ENCODE measurements at places on chromosomes 12 and 14. TPM values are rescaled to one million over a fixed set of nuclear protein-coding genes. Genes with fewer than 3 reads are reported as not detected.

The EDDM3A gene
- total RNA-seq = not detected

The GLIPR1L1 gene
- total RNA-seq = not detected

The COQ5 gene
- total RNA-seq = 27.9 TPM

The DENND5B gene
- 0.20 TPM for total RNA-seq

The INHBE gene
- not detected for total RNA-seq

The NPAS3 gene
- not detected for total RNA-seq

The P2RX2 gene
- total RNA-seq = not detected

The RIN3 gene
- 56.8 TPM for total RNA-seq

The SIX1 gene
- not detected for total RNA-seq

The SERPINA3 gene
- total RNA-seq = not detected

The ST8SIA1 gene
- total RNA-seq = 0.52 TPM

GRCh38 chr14:69606258-69607184 is 4.9 kb upstream of the SUSD6 start:
- no peak overlapping the region for H3K4me3 ChIP-seq
- H3K36me3 ChIP-seq = no peaks in the 10 kb centered on the region
- H3K4me1 ChIP-seq = peaks cover 22% of the 10 kb centered on the region
- no peak overlapping the region for H3K27ac ChIP-seq
- DNase-seq = no peak

GRCh38 chr12:105931762-105932570 is 206.8 kb downstream of the NUAK1 start:
- DNase-seq = no peak
- no peaks in the 10 kb centered on the region for H3K4me1 ChIP-seq
- H3K4me3 ChIP-seq = no peak overlapping the region

- H3K4me1 ChIP-seq = no peaks in the 10 kb centered on the region
- H3K27ac ChIP-seq = no peak overlapping the region
- H3K4me3 ChIP-seq = no peak overlapping the region
- DNase-seq = no peak
Observed at GRCh38 chr12:116302166-116303058, 24.9 kb upstream of the MED13L start.

DNA sequence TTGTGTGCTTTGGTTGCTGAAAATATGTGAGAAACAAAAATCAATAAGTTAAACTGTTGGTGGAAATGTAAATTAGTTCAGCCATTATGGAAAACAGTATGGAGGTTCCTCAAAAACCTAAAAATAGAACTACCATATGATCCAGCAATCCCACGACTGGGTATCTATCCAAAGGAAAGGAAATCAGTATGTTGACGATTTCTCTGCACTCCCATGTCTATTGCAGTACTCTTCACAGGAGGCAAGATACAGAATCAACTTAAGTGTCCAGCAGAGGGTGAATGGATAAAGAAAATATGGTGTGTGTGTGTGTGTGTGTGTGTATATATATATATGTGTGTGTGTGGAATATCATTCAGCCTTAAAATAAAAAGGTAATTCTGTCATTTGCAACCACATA is 159.5 kb downstream of the PTPRO start:
- H3K36me3 ChIP-seq = no peaks in the 10 kb centered on the region
- no peak overlapping the region for H3K4me3 ChIP-seq
- H3K27me3 ChIP-seq = peaks cover 15% of the 10 kb centered on the region
- H3K27ac ChIP-seq = no peak overlapping the region
- no peak for DNase-seq

DNA sequence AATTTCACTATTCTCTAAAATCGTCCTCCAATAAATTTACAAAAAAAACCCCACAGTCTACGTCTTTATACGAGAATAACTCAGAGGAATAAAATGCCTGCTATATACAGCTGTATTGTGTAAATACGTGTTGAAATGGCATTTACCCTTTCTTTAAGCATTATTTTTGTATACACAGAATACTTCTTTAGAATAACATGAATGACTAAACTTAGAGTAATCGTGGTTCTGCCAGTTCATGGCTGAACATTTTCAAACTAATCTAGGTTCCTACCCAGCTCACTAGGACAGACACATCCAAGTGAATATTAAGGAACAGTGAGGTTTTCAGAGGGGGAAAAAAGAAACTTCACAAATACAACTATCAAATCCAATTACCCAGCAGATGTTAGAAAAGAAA is 24.6 kb downstream of the DICER1 start:
- H3K27ac ChIP-seq = no peak overlapping the region
- DNase-seq = no peak
- no peak overlapping the region for H3K4me3 ChIP-seq
- no peaks in the 10 kb centered on the region for H3K27me3 ChIP-seq
- peaks cover 42% of the 10 kb centered on the region for H3K36me3 ChIP-seq

DNA sequence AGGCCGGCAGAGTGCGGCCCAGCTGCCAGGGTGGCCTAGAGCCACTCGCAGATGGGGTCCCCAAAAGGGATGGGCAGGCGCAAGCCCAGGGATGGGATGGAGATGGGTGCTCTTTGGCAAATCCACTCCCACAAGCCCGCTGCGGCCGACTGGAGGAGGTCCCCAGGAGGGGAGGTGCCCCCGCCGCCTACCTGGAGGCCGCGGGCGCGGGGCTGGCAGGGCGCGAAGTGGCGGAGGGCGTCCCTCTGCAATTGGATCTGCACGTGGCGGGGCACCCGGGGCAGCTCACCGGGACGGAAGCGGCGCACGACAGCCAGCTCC is 730 bp downstream of the PPP1R3E start:
- peak overlapping the region; percentile 98 for H3K27ac ChIP-seq
- peak overlapping the region; percentile 94 for H3K4me3 ChIP-seq
- peaks cover 31% of the 10 kb centered on the region for H3K4me1 ChIP-seq
- DNase-seq = no peak

GRCh38 chr12:49347311-49348193 is 864 bp downstream of the DNAJC22 start:
- H3K36me3 ChIP-seq = no peaks in the 10 kb centered on the region
- no peak overlapping the region for H3K27ac ChIP-seq
- peaks cover 25% of the 10 kb centered on the region for H3K4me1 ChIP-seq
- H3K27me3 ChIP-seq = peaks cover 66% of the 10 kb centered on the region

GRCh38 chr12:46941981-46942380 is 116.2 kb upstream of the SLC38A4 start:
- no peaks in the 10 kb centered on the region for H3K4me1 ChIP-seq
- no peaks in the 10 kb centered on the region for H3K36me3 ChIP-seq
- H3K27ac ChIP-seq = no peak overlapping the region
- no peaks in the 10 kb centered on the region for H3K27me3 ChIP-seq
- no peak for DNase-seq

GRCh38 chr12:108801736-108802100 is 55.7 kb downstream of the SSH1 start:
- peaks cover 35% of the 10 kb centered on the region for H3K36me3 ChIP-seq
- H3K27me3 ChIP-seq = no peaks in the 10 kb centered on the region
- no peak overlapping the region for H3K27ac ChIP-seq
- H3K4me1 ChIP-seq = peaks cover 6% of the 10 kb centered on the region

GRCh38 chr12:68375756-68376695 is 43.9 kb upstream of the MDM1 start:
- H3K4me1 ChIP-seq = peaks cover 59% of the 10 kb centered on the region
- no peak for DNase-seq
- H3K27ac ChIP-seq = peak overlapping the region; percentile 87

- DNase-seq = no peak
- peaks cover 50% of the 10 kb centered on the region for H3K4me1 ChIP-seq
- H3K4me3 ChIP-seq = no peak overlapping the region
- no peaks in the 10 kb centered on the region for H3K27me3 ChIP-seq
- no peak overlapping the region for H3K27ac ChIP-seq
Observed at GRCh38 chr12:45880533-45880932, 109.8 kb downstream of the SCAF11 start.

- no peaks in the 10 kb centered on the region for H3K27me3 ChIP-seq
- peaks cover 51% of the 10 kb centered on the region for H3K4me1 ChIP-seq
- peak overlapping the region; percentile 87 for H3K27ac ChIP-seq
- peaks cover 27% of the 10 kb centered on the region for H3K36me3 ChIP-seq
- no peak for DNase-seq
Observed at GRCh38 chr12:67593461-67594330, 54.8 kb upstream of the DYRK2 start.

GRCh38 chr12:40000884-40001283 is 105.0 kb downstream of the SLC2A13 start:
- H3K36me3 ChIP-seq = peaks cover 3% of the 10 kb centered on the region
- no peaks in the 10 kb centered on the region for H3K27me3 ChIP-seq
- no peak overlapping the region for H3K27ac ChIP-seq
- no peak overlapping the region for H3K4me3 ChIP-seq
- H3K4me1 ChIP-seq = peaks cover 1% of the 10 kb centered on the region

- H3K4me3 ChIP-seq = no peak overlapping the region
- H3K36me3 ChIP-seq = no peaks in the 10 kb centered on the region
- H3K4me1 ChIP-seq = peaks cover 15% of the 10 kb centered on the region
- no peak for DNase-seq
- peaks cover 5% of the 10 kb centered on the region for H3K27me3 ChIP-seq
- no peak overlapping the region for H3K27ac ChIP-seq
Observed at GRCh38 chr12:113418213-113418879, 3.8 kb upstream of the SDSL start.

DNA sequence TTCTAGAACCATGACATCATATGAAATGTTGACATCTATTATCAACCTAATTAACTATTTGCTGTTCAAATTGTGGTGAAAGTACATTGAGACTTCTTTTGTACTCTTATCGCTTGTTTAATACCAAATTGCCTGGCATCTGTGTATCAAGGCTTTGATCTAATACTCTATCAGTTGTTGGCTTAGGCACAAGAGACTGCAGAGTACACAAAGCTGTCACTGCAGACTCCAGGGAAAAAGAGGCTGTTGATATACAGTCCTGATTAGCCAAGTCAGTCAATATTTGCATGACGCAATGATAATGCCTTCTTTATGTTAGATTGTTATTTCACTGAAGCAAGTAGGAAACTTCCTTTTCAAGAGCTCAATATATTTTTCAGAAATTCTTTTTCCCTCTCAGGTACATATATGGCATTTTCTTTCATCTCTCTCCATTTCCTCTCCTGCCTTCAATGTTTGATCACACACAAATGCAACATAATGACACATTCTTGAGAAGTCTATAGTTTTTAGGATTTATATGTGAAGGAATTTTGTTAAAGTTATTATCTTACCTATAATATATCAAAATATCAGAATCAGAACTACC is 32.3 kb upstream of the PTCSC3 start:
- no peak overlapping the region for H3K4me3 ChIP-seq
- no peak for DNase-seq

DNA sequence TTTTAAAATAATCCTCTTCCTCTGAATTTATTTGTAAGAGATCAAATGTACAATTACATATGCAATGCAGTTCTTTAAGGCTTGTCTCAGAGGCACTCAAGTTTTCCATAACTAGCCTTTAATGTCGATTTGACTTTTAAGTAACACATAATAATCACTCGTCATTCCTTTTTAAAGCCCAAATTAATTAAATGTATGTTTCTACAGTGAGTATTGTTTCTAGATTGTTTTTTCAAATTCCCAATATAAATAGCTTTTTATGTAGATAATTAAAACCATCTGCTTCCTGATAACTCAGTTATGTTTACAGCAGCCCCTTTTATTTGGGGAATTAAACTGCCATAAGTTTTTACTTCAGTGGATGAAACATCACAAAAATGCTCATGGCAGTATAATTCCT is 185.1 kb downstream of the ETNK1 start:
- no peak overlapping the region for H3K4me3 ChIP-seq
- no peaks in the 10 kb centered on the region for H3K36me3 ChIP-seq
- H3K27ac ChIP-seq = no peak overlapping the region
- no peak for DNase-seq

- H3K36me3 ChIP-seq = peaks cover 3% of the 10 kb centered on the region
- no peak overlapping the region for H3K4me3 ChIP-seq
- H3K27ac ChIP-seq = no peak overlapping the region
- DNase-seq = no peak
Observed at GRCh38 chr12:92020983-92021665, 124.5 kb downstream of the BTG1 start.

GRCh38 chr14:22512106-22512814 is 76.8 kb downstream of the DAD1 start:
- H3K27me3 ChIP-seq = no peaks in the 10 kb centered on the region
- H3K4me3 ChIP-seq = peak overlapping the region; percentile 85
- H3K36me3 ChIP-seq = peaks cover 95% of the 10 kb centered on the region
- DNase-seq = no peak

DNA sequence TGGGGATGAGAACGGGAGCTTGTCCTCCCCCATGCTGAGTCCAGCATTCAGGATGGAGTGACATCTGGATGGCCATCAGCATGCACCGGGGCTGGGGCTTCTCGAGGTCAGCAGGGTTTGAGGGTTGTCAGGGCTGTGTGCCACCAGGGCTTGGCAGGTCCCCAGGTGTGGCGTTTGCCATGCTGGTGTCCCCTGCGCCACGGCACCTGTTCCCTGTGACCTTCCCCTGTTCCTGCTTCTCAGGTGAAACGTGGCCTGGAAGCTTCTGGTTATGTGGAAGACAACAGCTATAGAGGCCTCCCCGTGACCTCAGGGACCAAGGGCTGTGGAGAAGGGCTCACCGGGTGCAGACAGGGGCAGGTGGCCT is 152.4 kb downstream of the KIF26A start:
- DNase-seq = no peak
- no peaks in the 10 kb centered on the region for H3K36me3 ChIP-seq
- no peaks in the 10 kb centered on the region for H3K27me3 ChIP-seq
- no peak overlapping the region for H3K4me3 ChIP-seq
- no peaks in the 10 kb centered on the region for H3K4me1 ChIP-seq
- no peak overlapping the region for H3K27ac ChIP-seq

- no peaks in the 10 kb centered on the region for H3K36me3 ChIP-seq
- no peak overlapping the region for H3K27ac ChIP-seq
- H3K27me3 ChIP-seq = peaks cover 28% of the 10 kb centered on the region
- H3K4me1 ChIP-seq = no peaks in the 10 kb centered on the region
- DNase-seq = no peak
- H3K4me3 ChIP-seq = no peak overlapping the region
Observed at GRCh38 chr12:2756756-2757155, 38.0 kb upstream of the FKBP4 start.

GRCh38 chr14:77053046-77053841 is 24.7 kb upstream of the IRF2BPL start:
- peak; percentile 79 for DNase-seq
- peaks cover 2% of the 10 kb centered on the region for H3K36me3 ChIP-seq
- H3K27ac ChIP-seq = peak overlapping the region; percentile 31
- no peaks in the 10 kb centered on the region for H3K27me3 ChIP-seq
- no peak overlapping the region for H3K4me3 ChIP-seq

DNA sequence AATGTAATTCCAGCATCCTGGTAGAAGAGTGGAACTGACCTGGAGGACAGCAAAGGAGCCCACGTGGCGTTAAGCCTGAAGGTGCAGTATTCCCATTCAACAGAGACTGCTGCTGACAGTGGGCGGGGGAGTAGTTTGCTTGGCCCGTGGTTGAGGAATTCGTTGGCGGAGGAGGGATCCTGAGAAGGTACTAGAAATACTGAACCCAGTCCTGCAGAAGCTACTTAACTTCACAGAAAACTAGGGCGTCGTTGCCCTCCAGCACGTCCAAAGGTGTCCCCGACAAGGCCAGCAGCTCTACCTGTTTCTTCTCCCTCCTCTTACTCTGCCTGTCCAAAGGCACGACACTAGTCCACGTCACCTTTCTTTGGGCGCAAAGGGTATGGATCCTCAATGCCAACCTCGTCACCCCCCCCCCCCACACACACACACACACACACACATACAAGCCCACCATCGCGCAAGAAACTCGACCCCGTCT is 303 bp downstream of the PUS7L start:
- peaks cover 74% of the 10 kb centered on the region for H3K4me1 ChIP-seq
- peaks cover 54% of the 10 kb centered on the region for H3K36me3 ChIP-seq
- H3K27me3 ChIP-seq = no peaks in the 10 kb centered on the region
- no peak for DNase-seq

- no peaks in the 10 kb centered on the region for H3K36me3 ChIP-seq
- no peak overlapping the region for H3K4me3 ChIP-seq
- no peaks in the 10 kb centered on the region for H3K4me1 ChIP-seq
- H3K27ac ChIP-seq = no peak overlapping the region
- H3K27me3 ChIP-seq = no peaks in the 10 kb centered on the region
Observed at GRCh38 chr12:28974883-28975282, 174.2 kb upstream of the FAR2 start.

Data from activated CD4-positive, alpha-beta T cell treated with anti-CD3 and anti-CD28 coated beads, Interleukin-2, amount 10 ng/mL, durations not matched to agents 7 days and 5 days (primary cell).